ENCODE measurements at places on chromosomes 2 and 18. TPM values are rescaled to one million over a fixed set of nuclear protein-coding genes. Genes with fewer than 3 reads are reported as not detected.

NEU2 gene
- total RNA-seq = not detected

C2orf66 gene
- not detected for total RNA-seq

KIAA2012 gene
- total RNA-seq = not detected

ZNF512 gene
- total RNA-seq = 27.4 TPM

MEMO1 gene
- total RNA-seq = 33.5 TPM

MC4R gene
- not detected for total RNA-seq

CNOT9 gene
- 29.3 TPM for total RNA-seq

DNA sequence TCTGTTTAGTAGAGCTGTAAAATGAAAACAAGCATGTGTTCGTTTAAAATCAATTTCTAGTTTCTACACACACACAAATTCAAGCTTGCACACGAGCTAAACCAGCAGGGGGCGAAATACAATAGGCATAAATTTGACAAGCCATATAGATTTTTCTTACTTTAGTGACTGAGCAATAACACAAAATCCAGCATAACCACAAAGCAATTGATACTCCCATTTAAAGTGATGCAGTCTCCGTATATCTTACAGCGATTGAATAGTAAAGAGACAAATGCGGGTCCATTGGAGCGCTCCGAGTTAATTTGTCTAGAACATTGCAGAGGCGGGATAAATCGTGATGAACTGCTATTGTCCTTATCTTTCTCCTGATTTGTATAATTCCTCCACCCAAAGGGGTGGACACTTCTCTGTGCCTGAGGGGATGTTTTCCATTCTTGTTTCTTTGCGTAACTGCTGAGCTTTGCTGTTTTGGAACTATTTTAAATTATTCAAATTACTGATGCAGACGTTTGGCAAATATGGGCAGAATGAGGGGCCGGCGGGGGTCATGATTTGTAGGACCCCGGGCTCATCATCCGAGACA lies 1.2 kb upstream of the AFTPH start:
- peak; percentile 76 for DNase-seq

GRCh38 chr2:221283896-221284545 lies 288.1 kb downstream of the EPHA4 start:
- DNase-seq = no peak

- DNase-seq = no peak
Observed at GRCh38 chr18:69795791-69796190, 151.9 kb downstream of the CD226 start.

GRCh38 chr18:49725809-49726674 lies 87.3 kb downstream of the ACAA2 start:
- peak; percentile 94 for DNase-seq

DNA sequence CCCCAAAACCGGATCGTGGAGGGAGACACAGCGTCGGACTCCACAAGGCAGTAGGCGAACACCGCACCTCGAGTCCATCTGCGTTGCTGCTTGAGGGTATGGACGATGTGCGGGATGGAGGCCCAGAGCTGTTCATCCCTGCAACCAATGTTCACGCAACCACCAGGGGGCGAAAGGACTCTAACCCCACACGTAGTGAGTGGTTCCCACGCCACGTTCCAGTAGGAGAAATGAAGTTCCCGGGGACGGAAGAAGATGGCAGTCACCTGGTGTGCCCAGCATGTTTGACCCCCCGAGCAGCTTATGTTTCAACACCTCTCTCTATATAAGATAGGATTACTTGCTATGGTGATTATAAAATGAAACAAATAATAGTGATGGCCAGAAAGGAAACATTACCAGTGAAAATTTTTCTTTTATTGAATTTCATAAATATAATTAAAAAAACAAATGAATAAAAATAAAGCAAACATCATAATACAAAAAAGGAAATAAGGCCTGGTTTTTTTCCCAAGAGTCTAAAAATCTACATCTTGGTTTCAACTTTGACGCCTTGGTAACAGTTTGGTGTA lies 184.3 kb downstream of the SH3BP4 start:
- peak; percentile 88 for DNase-seq

DNA sequence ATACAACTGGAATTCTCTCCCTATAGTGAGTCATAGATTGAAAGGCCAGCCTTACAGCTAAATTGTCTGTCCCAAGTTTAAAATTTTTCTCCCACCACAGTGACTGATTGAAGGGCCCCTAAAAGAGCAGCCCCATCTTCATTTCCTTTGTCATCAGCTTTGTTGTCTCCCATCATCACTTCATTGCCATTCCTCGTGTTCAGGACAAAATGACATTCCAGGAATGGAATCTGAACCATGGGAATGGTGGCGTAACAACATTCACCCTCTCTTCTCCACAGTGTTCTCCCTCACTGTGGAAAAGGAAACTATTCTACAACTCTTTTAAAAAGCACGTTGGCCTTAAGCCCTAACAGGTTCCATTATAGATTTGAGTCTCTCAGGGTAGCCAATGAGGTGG lies 52.1 kb downstream of the PSTPIP2 start:
- DNase-seq = no peak

DNA sequence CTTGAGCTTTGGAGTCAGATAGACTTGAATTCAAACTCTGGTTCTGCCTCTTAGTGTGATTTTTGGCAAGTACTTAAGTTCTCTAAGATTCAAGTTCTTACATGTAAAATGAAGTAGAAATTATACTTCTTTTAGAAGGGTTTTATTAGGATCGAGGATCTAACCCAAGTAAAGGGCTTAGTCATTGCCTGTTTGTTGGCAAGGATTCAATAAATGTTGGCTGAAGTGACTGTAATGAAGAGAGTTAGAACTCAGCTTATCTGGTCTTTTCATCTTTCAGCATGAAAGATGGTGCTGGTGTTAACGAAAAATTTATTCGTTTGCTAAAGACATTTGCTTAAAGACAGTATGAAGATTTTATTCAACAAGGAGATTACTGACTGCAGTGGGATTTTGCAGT lies 315.9 kb upstream of the THUMPD2 start:
- no peak for DNase-seq

DNA sequence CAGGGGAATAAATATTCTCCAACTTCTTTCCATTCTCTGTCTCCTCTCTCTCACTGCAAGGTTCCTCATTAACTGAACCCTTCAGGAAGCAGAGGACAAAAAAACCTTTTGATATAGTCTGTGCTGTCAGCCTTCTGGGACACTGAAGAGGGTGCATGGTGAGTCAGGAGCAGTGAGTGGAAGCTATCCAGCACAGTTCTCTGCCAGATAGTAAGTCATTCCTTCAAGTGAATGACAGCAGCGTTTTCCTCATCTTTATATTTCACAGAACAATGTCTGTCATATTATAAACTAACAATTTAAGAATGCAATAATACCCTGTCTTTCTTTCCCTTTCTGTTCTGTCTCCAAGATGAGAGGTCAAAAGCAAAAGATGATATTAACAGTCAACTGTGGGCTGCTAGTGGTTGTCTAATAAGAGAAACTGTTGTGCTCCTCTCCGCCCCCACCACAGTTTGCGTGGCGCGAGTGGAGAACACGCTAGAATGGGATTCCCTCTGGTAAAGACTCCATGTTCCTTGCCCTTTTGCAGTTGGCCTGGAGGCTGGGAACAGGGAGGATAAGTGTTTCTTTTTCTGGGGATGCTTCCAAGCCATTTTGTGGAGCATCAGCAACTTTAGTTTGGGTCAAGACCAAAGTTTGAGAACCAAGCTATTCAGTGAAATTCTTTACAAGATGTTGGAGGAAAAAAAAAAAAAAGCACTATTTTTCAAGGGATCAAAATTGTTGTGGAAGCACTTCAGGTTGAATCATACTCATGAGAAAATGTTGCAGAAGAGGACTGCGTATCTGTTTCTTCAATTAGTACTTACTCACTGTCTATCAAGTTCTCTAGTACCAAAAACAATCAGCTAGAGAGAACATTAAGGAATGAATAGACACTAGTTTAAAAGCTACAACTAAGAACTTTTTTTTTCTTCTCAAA lies 430.2 kb downstream of the SETBP1 start:
- peak; percentile 86 for DNase-seq

DNA sequence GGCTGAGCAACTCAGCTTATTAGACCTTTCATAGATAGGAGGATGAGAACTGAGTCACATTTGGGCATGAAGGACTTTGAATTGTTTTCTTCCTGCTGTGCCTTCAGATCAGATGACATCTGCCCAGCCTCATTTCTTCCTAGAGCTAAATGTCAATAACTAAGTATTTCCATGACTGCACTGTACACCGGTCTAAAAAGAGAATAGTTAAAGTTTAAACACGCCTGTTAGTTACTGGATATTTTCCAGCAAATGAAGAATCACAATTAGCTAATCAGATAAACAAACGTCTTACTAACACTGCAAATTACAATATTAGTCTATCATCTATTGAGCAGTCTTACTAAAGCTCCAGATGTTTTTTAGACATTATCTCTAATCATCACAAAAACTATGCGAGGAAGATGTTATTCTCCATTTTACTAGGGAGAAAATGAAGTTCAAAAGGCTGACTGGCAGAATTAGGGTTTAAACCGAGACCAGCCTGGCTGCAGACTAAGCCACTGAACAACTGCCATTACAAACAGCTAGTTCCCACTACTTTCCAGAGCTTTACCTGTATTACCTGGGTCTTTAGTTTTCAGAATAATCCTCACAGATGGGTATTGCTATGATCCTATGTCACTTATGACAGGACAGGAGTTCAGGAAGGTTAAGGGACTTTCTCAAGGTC lies 69.4 kb upstream of the ZNF397 start:
- no peak for DNase-seq

GRCh38 chr2:3214806-3215404 lies 162.7 kb downstream of the EIPR1 start:
- DNase-seq = no peak

DNA sequence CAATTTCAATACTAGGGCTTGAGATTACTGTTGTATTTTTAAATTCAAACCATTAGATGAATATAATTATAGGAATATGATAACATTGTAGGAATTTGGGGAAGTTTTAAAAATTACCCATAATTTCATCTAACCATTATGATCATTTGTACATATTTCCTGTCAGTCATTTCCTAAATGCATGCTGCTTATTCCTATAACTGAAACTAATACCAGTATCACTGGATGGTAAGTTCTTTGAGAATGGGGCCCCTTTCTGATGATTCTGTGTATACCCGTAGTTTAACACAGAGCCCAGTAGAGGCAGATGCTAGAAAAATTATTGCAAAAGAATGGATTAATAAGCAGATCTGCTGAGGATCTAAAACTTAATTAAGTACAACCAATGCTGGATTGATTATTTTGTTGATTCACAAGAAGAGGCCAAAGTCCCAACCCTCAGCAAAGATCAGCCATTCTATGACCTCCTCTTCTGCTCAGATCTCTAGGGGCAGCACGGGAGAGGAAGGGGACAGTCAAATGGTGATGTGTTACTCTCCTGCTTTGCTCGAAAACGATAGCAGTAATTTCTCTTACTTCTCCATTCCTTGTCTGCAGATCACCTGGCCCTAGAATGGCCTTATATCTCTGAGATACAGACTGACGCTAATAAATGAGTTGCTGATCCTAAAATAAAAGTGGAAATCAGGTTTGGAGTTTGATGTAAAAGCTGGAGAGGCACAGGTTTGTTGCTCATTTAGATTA lies 69.5 kb upstream of the PELI1 start:
- DNase-seq = no peak

GRCh38 chr2:71688530-71688929 lies 235.2 kb downstream of the DYSF start:
- DNase-seq = peak; percentile 53

- no peak for DNase-seq
Observed at GRCh38 chr2:114040826-114041225, 150.9 kb downstream of the ACTR3 start.

- no peak for DNase-seq
Observed at GRCh38 chr2:144681389-144681788, 161.5 kb upstream of the ZEB2 start.

DNA sequence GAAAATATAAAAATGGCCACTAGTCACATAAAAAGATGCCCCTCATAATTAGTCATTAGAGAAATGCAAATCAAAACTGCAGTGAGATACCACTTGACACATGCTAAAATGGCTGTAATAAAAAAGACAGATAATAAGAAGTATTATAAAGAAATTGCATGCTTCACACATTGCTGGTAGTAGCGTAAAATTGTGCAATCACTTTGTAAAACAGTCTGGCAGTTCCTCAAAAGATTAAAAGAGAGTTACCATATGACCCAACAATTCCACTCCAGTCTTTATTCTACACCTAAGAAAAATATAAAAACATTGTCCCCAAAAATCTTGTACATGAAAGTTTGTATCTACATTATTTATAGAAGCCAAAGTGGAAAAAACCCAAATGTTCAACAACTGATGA lies 170.6 kb upstream of the FIGN start:
- DNase-seq = no peak

DNA sequence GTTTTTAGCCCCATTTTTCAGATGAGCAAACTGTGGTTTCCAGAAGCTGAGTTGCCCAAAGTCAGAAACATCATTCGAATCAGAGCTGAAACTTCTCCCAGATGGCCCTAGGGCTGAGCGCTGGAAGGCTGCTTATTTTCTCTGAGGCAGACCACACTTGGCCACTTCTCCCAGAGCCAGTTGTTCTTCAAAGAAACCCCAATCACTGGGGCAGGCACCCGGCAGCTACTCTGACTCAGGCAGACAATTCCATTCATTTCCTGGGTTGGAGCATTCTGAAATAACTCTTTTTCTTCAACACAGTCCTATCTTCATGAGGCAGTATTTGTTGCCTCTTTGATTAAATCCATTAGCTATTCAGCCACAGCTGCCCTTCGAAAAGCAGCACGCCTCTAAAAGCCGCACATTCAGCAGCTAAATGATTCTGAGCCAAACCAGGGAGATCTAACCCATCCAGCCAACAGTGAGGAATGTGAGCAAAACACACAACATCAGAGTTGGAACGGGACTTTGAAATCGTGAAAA lies 40.9 kb downstream of the LRATD1 start:
- no peak for DNase-seq

- DNase-seq = no peak
Observed at GRCh38 chr2:241519669-241520068, 11.3 kb upstream of the STK25 start.

DNA sequence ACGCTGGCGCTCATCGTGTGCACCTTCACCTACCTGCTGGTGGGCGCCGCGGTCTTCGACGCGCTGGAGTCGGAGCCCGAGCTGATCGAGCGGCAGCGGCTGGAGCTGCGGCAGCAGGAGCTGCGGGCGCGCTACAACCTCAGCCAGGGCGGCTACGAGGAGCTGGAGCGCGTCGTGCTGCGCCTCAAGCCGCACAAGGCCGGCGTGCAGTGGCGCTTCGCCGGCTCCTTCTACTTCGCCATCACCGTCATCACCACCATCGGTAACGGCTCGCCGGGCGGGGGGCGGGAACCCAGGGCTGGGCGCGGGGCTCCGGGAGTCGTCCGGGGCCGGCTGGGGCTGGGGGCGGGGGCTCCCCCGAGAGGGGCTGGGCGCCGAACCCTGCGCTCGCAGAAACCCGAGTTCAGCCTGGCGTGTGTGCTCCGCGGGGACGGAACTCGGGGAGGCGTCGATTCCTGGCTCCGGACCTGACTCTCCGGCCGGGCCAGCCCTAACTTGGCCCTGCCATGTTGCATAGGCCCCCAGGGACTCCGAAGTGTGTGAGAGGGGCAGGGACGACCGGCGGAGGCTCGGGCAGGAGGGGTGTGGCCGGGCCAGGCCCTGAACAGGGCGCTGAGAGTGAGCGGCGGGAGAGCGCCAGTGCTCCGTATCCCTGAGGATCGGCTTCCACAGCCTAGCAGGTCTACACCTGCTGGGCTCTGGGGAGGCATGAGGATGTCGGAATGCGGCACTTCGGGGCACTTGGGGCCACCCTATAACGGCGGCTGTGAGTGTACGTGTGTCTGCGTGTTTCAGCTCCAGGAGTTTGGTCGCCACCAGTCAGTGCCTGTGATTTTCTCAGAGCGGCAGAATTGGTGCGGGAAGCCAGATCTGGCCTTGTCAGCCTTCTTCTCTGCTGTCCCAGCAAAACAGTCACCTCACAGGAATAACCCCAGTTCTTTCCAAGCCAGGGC lies 651 bp downstream of the KCNK3 start:
- no peak for DNase-seq

GRCh38 chr18:36650906-36651305 lies 177.9 kb downstream of the TPGS2 start:
- DNase-seq = no peak
